Activated CD4-positive, alpha-beta memory T cell treated with anti-CD3 and anti-CD28 coated beads, Interleukin-2, amount 10 ng/mL, durations not matched to agents 7 days and 5 days (primary cell): ENCODE measurements at places on chromosomes 4 and X. TPM values are rescaled to one million over a fixed set of nuclear protein-coding genes. Genes with fewer than 3 reads are reported as not detected.

GRIA2 gene
- total RNA-seq = not detected

OPRPN gene
- total RNA-seq = not detected

DNA sequence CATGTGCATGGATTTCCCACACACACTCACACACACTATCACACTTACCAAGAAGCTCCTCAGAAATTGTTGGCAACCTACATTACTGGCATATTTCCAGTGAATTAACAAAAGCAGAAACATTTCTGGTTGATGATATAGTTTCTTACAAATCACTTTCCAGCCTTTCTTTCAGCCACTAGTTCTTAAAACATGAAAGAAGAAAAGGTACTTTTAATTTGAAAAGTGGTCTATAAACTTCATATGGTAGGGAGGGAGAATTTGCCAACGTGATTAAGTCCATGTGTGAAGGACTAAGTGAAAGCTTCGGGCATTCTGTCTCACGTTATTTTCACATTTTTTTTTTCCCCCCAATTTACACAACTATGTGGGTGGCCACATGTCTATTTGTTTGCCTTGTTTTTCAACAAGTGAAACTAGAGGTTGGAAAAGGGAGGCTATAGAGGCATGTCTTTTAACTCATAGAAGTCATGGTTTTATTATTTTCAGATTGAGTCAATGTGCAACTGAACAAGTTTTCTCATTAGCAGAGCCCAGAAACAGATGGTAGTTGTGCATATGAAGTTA is 832.1 kb upstream of the INTU start:
- DNase-seq = no peak

POLN gene
- total RNA-seq = 3.3 TPM

- peak; percentile 37 for DNase-seq
Observed at GRCh38 chrX:47751670-47752069, 85.0 kb upstream of the ZNF81 start.

DNA sequence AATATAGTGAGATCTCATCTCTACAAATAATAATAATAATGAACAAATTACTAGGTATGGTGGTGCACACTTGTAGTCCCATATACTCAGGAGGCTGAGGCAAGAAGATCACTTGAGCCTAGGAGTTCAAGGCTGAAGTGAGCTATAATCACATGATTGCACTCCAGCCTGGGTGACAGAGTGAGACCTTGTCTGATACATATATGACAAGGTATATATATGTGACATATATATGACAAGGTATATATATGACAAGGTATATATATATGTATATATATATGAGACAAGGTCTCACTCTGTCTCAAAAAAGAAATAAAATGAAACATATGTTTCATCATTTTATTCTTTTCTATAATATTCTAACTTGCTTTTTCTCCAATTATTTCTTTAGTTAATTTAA is 278.1 kb upstream of the TET2 start:
- no peak for DNase-seq

GRCh38 chr4:103002551-103002950 is 17.0 kb downstream of the SLC9B1 start:
- DNase-seq = no peak

DNA sequence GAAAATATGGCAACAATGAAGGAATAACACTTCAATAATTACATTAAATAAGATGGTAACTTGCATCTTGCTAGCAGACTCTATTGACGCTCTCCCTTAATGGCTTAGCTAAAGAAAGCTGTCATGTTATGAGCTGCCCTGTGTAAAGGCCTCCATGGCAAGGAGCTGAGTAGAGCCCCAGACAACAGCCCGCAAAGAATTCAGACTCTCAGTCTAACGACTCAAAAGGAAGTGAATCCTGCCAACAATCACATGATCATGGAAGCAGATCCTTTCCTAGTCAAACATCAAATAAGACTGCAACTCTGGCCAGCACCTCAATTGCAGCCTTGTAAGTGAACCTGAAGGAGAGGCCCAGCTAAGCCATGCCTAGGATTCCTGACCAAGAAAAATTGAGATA is 157.6 kb downstream of the MAB21L2 start:
- no peak for DNase-seq

PTPN13 gene
- 5.3 TPM for total RNA-seq

CSN1S1 gene
- not detected for total RNA-seq

MAB21L2 gene
- not detected for total RNA-seq

- DNase-seq = peak; percentile 31
Observed at GRCh38 chrX:1658071-1658491, 43.2 kb downstream of the ASMT start.

- no peak for DNase-seq
Observed at GRCh38 chr4:186405957-186406356, 140.0 kb downstream of the F11 start.

DNA sequence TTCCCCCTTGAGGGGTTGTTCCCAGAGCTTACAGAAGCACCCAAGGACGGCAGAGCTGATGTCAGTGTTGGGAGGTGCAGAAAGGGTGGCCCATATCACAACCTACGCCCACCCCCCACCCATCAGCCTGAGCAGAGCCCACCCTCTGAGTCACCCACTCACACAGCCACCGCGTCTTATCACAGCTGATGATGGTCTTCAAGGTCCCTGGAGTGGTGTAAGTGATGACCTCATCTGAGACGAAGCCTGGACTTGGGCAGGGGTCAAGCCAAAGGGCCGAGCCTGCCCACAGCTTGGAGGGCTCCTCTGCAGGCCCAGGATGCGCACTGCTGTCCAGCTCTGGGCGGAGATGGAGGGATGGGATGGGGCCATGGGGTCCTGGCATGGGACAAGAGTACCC is 3.0 kb upstream of the HTRA3 start:
- DNase-seq = no peak

GRCh38 chr4:25795566-25796454 is 67.0 kb downstream of the SEL1L3 start:
- no peak for DNase-seq

BMPR1B gene
- total RNA-seq = not detected

CENPVL2 gene
- not detected for total RNA-seq

MED14 gene
- total RNA-seq = 41.4 TPM

FHIP1A gene
- 0.05 TPM for total RNA-seq

RAB9A gene
- total RNA-seq = 16.8 TPM

- no peak for DNase-seq
Observed at GRCh38 chr4:182649698-182650477, 267.3 kb downstream of the DCTD start.

SFRP2 gene
- total RNA-seq = not detected
